ENCODE measurements at places on chromosomes 16 and 17.

DNA sequence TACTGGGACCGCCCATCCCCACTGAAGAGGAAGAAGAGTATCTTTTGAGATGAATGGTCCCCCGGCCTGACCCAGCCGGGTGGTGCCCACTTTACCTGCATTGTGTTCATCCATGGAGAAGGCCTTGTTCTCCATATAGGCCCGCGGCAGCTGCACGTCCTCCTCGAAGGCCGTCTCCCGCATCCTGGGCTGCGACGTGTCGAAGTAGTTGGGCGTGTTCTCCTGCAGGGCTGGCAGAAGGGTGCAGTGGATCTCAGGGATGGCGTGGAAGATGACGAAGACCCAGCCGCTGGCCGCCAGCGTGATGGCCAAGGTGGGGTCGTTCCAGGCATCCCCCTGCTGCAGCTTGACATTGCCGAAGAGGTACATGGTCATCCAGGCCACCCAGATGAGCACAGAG lies 12.9 kb downstream of the GPRC5B start:
- no peak for DNase-seq

- no peak for DNase-seq
Observed at GRCh38 chr17:65279456-65279855, 142.3 kb downstream of the RGS9 start.

GRCh38 chr16:9630119-9630518 lies 538.7 kb downstream of the HAPSTR1 start:
- DNase-seq = no peak

GRCh38 chr16:24975428-24975889 lies 39.7 kb downstream of the ARHGAP17 start:
- peak; percentile 70 for DNase-seq

DNA sequence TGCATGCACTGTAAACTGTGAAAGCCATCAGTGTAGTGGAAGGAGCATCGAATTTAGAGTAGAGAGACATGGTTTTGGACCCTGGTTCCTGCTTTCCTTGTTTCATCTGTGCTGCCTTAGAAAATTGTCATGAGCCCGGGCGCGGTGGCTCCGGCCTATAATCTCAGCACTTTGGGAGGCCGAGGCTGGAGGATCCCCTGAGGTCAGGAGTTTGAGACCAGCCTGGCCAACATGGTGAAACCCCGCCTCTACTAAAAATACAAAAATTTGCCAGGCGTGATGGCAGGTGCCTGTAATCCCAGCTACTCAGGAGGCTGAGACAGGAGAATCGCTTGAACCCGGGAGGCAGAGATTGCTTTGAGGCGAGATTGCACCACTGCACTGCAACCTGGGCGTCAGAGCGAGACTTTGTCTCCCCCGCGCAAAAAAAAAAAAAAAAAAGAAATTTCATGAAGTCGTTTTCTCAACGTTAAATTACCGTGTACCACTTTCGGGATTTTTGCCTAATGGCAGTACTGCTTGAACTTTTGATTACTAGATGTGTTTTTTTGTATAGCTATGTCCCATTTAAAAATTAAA lies 912 bp downstream of the COQ7 start:
- no peak for DNase-seq

GRCh38 chr17:3639981-3640596 lies 3.5 kb downstream of the CTNS start:
- DNase-seq = peak; percentile 89

GRCh38 chr16:46899443-46900143 lies 15.4 kb downstream of the GPT2 start:
- DNase-seq = no peak

- DNase-seq = peak; percentile 78
Observed at GRCh38 chr17:65742403-65743307, 181.2 kb upstream of the AXIN2 start.

DNA sequence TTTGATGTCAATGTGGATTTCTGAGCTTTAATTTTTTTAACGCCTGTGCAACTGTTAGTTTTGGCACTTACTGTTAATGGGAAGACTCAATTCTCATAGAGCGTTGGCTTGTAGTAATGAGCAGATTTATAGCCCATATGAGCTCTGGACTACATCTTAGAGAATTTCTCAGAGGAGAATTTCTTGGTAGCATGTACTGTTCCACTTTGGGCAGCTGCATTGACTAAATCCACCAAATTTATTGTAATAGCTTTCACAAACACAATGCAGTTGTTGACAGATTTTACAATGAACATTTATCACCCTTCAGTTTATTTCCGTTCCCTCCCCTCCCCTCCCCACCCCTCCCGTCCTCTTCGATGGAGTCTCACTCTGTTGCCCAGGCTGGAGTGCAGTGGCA lies 193.9 kb downstream of the PRKCA start:
- no peak for DNase-seq

GRCh38 chr16:643050-643368 lies 1.4 kb downstream of the MCRIP2 start:
- no peak for DNase-seq

GRCh38 chr17:75295201-75296158 lies 6.2 kb upstream of the SLC25A19 start:
- no peak for DNase-seq

DNA sequence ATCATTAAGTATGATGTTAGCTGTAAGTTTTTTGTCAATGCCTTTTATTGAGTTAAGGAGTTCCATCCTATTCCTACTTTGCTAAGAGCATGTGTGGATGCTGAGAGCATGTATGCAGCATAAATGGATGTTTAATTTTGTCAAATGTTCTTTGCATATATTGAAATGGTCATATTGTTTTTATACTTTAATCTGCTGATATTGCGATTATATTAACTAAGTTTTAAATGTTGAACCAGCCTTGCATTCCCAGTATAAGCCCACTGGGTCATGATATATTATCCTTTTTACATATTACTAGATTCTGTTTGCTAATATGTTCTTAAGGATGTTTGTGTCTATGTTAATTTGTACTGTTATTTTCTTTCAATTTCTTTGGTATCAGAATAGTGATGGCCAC lies 53.2 kb downstream of the CCDC182 start:
- no peak for DNase-seq

DNA sequence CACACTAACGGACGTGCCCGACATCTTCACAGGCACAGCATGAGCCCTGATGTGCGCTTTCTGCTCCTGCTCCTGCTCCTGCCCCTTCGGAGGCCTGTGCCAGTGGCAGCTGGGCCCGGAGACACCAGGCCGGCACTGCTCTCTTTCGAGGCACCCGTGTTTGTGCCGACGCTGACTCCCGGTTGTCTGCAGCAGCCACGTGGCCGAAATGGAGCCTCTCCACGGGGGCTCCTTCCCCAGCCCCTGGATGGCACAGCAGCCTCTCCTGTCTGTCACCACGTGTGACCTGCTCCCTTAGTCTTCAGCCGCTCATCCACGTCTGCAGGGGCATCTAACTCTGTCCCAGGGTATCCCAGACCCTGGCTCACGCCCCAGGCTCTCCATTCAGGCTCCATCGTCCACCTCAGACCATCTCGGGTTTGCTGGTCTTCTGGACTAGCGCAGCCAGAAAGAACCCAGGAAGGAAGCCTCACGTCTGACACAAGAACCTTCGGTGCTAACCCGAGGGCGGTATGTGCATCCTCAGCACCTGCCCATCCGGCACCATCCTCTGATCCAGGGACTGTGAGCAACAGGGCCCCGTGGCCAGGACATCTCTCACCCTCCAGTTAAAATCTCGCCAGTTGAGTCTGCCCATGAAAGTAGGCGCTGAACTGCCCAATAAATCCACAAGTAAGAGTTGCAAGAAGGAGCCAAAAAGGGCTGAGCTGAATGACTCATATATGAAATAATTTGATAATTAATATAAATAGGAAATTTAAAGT lies 4.2 kb upstream of the RPH3AL start:
- DNase-seq = no peak

DNA sequence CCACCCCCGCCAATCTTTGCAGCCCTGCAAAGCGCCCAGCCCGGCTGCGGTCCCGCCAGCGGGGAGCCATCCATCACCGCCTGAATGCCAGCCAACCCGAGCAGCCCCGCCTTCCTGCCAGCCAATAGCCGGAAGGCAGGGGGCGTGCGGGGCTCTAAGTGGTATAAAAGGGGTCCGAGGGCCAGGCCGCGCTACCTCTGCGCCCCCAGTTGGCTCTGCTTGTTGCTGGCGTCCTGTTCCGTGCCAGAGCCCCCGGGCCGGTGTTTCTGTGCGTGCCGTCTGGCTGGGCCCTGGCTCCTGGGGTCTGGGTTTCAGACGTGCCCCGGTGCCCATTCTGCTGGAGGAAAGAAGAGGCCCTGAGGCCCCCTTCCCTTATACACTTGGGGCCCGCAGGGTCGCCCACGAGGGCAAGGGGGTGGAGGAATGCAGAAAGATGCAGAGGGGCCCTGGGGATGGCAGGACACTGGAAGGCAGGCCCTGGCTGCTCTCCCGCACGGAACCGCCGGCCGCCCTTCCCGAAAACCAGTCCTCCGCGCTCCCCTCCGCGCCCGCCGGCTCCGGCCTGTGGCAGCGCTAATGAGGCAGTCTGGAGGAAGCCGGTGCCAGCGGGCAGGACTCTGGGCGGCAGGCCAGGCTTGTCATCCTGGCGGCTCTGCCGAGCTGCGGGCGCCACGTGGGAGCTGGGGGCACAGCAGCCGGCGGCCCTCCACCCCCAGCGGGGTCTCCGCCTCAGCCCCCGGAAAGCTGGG lies 14.0 kb downstream of the COPZ2 start:
- no peak for DNase-seq

- DNase-seq = peak; percentile 22
Observed at GRCh38 chr17:48162946-48163506, 55.5 kb downstream of the SNX11 start.

GRCh38 chr17:60006160-60006559 lies 41.6 kb upstream of the RNFT1 start:
- DNase-seq = no peak

DNA sequence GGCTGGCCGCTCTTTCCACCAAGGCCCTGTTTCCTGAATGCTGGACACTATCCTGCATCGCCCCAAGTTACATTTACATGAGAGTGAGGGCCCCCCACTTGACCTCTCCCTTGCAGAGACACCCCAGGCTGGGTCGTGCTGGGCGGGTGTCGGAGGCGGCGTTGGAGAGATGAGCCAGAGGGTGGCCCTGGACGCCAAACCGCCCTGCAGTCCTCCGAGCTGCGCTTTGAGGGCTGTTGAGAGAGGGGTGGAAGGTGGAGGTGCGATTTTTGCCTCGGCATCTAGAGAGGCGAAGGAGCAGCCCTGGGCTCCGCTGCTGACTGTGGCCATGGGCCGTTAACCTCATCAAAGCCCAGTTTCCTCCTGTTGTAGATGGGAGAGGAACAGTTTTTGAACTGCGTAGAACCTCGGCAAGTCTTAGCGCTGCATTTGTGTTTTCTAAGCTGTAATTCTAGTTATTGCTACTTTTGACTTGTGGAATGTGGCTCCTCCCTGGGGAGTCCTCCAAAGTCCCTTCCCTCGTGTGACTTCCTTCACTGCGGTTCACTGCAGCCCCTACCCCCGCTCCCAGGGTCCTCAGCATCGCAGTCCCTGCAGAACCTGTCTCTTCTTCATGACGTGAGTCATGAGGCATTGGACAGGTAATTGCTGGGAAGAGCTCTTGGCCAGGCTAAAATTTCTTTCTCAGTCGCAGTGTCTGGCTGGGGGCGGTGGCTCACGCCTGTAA lies 986 bp upstream of the ELOB start:
- no peak for DNase-seq

- DNase-seq = peak; percentile 48
Observed at GRCh38 chr17:16439811-16440351, 24.5 kb downstream of the TRPV2 start.

DNA sequence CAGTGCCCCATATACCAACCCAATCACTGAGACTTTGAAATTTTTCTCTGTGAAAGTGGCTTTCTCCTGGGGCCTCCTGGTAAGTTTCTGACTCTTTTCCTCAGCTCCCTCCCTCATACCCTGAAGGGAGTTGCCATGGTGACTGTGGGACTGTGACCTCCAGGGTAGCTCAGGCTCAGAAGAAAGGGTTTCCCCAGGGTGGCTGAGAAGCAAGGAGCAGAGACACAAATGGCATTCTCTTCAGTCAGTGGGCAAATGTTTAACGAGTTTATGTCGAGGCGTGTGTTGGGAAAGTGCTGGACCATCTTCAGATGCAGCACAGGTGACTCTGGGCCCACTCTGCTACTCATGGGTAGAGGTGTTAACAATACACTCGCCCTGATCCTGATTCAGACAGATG lies 46.8 kb downstream of the MRPS23 start:
- DNase-seq = no peak

- DNase-seq = no peak
Observed at GRCh38 chr16:66489818-66490217, 60.1 kb downstream of the TK2 start.

DNA sequence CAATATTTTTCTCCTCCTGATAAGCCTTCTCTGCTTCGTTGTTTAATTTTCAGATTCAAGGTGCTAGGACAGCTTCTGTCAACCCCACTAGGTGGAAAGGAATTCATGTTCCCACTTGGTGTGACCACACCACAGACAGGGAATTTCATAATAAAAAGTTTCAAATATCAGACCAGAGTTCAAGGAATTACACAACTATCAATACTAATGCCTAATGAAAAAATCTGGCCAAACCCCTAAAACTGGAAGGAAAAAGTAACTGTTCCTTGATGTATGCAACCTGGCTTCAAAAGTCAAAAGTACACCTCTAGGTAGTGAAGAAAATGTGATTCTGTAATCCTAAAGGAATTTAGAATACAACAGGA lies 87.8 kb upstream of the CORO6 start:
- DNase-seq = peak; percentile 63

DNA sequence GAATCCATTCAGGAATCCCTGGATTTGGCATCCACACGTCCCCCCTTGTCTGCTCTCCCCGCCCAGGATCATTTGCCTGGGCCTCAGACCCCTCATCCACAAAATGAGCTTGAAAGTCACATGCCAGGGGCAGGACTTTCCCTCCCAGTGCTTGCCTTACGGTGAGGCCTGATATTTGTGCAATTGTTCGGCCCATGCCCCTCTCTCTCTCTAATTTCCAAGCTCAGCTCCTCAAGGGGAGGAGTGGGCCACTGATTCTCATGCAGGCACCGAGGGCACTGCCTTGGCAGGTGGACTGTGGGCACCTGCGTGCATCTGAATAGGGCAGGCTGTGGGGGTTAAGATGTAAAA lies 267.2 kb upstream of the FOXF1 start:
- no peak for DNase-seq

DNA sequence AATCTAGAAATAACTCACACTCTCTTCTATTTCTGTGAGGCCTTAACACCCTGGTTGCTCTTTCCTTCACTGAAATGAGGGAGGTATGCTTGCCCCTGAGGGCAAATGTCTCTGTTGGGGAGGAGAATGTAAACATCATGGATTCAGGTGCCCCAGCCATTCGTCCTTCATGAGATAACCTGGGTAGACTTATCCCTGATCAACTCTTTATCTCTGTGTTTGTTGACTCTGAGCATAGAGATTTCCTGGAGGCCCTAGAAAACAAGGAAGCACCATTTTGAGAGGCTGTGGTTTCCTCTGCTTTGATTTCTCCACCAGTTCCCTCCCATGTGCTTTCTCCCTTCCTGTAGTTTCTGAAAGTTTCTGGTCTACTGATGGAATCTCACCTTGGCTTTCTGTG lies 77.3 kb downstream of the PHKB start:
- DNase-seq = no peak

DNA sequence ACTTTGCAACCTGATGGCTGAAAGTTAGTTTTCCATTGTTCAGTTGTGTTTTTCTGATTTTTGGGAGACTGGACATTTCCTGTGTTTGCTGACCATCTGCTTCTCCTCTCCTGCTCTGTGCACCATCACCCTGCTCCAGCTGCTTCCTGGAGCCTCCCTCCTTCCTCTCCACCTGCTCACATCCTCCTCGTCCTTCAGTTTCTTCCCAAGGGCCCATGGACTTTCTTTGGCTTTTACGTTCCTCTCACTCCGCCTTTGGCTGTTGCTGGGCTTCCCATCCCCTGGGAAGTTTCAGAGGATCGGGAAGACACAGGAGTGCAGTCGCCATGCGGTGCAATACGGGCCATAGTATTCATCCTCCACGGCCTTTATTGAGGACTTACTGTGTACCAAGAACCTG lies 61.6 kb downstream of the TNFRSF13B start:
- no peak for DNase-seq

GRCh38 chr17:38421871-38422827 lies 6.1 kb upstream of the ARHGAP23 start:
- DNase-seq = no peak
